Activated CD8-positive, alpha-beta memory T cell treated with anti-CD3 and anti-CD28 coated beads, Interleukin-2, amount 50 U/mL, for 48 hours (primary cell): ENCODE measurements at places on chromosomes 16 and 17.

DNA sequence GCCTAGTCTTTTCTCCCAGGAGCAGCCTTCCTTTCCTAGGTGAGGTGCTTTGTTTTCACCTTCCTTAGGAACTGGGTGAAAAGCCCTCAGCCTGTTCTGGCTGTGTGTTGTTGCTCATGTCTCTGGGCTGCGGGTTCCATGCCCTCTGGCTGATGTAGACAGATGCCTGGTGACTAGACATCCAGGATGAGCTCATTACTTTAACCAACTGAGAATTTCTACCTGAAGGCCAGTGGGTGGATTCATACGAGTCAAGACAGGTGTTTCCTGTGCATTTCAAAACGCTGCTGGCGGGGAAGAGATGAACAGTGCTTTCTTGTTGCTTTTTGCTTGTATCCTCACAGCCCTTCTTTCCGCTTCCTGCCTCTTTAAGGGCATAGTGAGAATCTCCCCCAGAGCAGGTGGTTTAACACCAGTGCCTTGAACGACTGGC is 22.3 kb downstream of the SAP30BP start:
- no peak for DNase-seq

DNA sequence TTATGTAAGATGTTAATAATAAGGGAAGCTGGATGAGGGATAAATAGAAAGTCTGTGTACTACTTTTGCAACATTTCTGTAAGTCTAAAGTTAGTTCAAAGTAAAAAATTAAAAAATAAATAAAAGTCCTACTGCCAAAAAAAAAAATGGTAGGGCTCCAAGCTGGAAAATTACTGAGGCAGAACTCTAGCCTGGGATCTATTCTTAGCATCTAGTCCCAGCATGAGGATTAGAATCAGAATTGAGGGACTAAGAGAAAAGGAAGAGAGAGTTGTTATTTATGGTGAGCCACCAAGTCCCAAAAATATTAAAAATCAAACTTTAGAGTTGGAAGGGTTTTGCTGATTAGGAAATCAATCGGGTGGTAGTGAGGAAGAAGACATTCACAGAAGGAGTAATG is 110.3 kb downstream of the CYB561 start:
- DNase-seq = no peak

- DNase-seq = no peak
Observed at GRCh38 chr17:34312080-34312479, 7.2 kb upstream of the CCL8 start.

GRCh38 chr17:50057521-50057991 is 1.6 kb downstream of the ITGA3 start:
- no peak for DNase-seq

DNA sequence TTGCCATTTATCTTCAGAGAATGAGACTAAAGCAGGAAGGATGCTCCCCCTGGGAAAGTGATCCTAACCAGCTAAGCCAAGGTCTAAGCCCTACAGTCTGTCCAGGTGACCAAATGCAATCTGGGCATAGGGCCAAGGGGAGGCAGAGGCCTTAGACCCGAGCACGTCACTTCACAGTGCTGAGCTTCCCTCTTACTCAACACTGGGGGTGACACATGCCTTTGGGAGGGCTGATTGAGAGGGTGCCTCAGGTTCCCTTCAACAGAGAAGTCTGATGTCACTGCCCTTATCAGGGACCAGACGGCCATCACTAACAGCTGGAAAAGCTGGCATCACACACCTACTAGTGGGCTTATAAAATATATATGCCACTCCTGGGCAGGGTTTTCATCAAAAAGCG is 4.0 kb downstream of the CIAO2B start:
- no peak for DNase-seq

DNA sequence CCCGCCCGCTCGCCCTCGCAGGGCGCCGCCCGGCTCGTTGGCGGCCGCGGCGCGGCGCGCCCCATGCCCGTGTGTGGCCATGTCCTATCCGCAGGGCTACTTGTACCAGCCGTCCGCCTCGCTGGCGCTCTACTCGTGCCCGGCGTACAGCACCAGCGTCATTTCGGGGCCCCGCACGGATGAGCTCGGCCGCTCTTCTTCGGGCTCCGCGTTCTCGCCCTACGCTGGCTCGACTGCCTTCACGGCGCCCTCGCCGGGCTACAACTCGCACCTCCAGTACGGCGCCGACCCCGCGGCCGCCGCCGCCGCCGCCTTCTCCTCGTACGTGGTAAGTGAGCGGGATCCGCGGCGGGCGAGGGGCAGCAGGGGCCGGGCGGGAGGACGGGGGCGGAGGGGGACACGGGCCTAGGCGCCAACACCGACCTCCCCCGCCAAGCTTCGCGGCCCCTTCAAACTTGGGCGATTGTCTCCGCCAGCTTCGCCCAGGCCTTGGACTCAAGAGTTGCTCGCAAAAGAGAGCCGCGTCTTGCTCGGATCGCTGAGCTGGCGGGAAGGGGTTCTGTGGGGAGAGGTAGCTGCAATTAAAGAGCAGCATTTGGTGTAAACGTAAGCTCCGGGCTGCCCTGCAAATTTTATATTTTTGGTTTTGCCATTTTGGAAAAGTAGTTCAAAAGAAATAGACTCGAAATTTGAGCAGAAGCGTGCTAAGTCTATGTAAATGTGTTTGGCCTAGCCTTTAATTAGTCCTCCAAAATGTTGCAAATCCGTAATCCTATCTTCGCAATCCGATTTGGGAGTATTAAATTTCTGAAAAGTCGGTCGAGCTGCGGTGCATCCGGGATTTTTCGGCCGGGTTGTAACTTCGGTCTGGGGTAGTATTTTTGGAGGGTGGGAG is 702 bp downstream of the IRX5 start:
- peak; percentile 61 for DNase-seq

GRCh38 chr16:13999071-13999894 is 71.8 kb upstream of the MRTFB start:
- no peak for DNase-seq

- DNase-seq = no peak
Observed at GRCh38 chr16:54411544-54411943, 125.0 kb upstream of the IRX3 start.

- DNase-seq = no peak
Observed at GRCh38 chr16:25834101-25834500, 142.3 kb downstream of the HS3ST4 start.

DNA sequence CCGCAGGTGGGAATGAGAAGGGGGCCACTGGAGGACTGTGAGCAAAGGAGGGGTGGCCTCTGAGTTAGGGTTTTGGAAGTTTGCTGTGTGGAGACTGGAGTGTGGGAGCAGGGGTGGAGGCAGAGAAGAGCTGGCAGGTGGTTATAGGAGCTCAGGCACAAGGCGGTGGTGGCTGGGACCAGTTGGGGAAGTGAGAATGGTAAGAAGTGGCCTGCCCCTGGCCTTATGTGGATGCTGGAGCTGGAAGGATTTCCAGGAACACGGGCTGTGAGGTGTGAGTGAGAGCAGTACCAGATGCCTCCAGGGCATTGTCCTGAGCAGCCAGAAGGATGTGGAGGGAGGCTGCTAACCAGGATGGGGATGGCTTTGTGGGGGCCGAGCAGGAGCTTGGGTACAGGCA is 277.2 kb downstream of the SNX29 start:
- no peak for DNase-seq

- no peak for DNase-seq
Observed at GRCh38 chr16:88739139-88739976, 33.1 kb downstream of the CTU2 start.

DNA sequence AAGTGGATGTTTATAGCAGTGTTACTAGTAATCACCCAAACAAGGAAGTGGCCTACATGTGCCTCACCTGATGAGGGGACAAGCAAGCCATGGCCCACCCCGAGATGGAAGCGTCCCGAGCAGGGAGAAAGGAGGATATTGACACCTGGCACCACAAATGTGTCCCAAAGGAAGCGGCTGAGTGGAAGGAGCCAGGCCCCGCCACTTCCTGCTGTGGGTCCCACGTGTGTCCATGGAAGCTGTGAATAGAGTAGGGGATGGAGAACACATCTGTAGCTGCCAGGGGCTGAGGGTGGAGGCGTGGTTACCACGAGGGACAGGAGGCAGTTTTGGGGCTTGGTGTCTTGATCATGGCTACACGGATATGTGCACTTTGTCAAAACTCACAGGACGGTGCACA is 49.2 kb downstream of the KCNJ12 start:
- no peak for DNase-seq

GRCh38 chr17:2181206-2181896 is 122.2 kb downstream of the SMG6 start:
- no peak for DNase-seq

- DNase-seq = no peak
Observed at GRCh38 chr16:12601290-12601900, 202.3 kb downstream of the CPPED1 start.

- DNase-seq = no peak
Observed at GRCh38 chr17:77381731-77382130, 241.0 kb downstream of the SEC14L1 start.

DNA sequence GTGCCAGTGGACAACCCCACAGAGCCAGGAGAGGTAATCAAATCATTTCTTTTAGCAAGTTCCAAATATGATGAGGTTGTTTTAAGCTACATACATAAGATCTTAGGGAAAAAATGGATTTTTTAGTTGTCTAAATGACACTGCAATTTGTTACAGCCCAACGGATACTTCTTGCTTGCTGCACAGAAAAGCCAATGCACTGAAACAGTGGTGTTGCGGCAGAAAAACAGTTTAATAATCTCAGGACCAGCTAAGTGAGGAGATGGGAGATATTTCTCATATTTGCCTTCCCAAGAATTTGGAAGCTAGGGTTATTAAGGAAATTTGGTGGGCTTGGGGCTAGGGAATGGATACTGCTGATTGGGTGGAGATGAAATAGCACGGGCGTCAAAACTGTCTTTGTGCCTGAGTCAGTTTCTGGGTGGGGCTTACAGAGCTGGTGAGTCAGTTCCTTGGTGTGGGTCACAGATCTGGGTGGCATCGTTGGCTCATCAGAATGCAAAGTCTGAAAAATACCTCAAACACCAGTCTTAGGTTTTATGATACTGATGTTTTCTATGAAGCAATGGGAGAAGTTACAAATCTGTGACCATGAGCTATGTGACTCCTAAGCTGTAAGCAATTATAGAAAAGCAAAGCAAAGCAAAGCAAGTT is 255.4 kb downstream of the IRX3 start:
- no peak for DNase-seq

GRCh38 chr17:1232331-1232730 is 37.9 kb upstream of the BHLHA9 start:
- DNase-seq = no peak

DNA sequence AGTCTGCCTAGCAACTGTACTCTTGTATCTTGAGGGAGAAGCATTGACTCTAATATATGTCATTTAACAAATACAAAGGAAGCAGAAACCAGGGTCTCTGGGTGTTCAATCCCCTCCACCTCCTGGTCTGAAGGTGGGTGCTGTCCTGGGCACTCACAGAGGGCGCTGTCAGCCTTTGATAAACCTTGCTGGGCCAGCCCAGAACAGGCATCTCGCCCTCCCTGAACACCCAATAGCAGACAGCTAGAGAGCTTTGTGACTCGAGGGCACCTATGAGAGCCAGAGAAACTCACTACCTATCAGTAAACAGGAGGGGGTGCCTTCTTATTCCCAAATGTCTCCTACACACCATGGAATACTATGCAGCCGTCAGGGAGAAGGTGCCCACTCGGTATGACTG is 6.4 kb upstream of the PIPOX start:
- no peak for DNase-seq

- peak; percentile 71 for DNase-seq
Observed at GRCh38 chr16:53502331-53503269, at the start of gene AKTIP. Gene AKTIP (minus strand): TSS chr16:53503209. CDS start chr16:53500259, 2,950 bp downstream.

- no peak for DNase-seq
Observed at GRCh38 chr17:63631062-63631461, 8.8 kb downstream of the MAP3K3 start.

- DNase-seq = no peak
Observed at GRCh38 chr16:2753733-2754020, 1.2 kb downstream of the SRRM2 start.

DNA sequence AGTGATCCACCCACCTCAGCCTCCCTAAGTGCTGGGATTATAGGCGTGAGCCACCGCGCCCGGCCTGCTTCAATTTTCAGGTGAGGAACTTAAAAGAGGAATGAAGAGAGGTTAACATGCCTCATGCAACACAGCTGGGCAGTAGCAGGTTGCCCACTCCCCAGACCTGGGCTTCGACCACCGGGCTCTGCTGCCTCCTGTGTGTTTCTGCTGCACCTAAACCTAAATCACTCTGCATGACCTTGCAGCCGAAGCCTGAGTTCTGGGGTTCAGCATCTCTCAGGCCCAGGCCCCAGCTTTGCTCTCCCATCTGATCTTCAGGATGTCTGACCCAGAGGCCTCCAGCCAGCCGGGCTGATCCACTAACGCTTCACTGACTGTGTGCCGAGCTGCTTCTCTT is 112.6 kb downstream of the OR1D5 start:
- DNase-seq = peak; percentile 36

GRCh38 chr17:4087911-4088693 is 54.7 kb downstream of the ZZEF1 start:
- no peak for DNase-seq

DNA sequence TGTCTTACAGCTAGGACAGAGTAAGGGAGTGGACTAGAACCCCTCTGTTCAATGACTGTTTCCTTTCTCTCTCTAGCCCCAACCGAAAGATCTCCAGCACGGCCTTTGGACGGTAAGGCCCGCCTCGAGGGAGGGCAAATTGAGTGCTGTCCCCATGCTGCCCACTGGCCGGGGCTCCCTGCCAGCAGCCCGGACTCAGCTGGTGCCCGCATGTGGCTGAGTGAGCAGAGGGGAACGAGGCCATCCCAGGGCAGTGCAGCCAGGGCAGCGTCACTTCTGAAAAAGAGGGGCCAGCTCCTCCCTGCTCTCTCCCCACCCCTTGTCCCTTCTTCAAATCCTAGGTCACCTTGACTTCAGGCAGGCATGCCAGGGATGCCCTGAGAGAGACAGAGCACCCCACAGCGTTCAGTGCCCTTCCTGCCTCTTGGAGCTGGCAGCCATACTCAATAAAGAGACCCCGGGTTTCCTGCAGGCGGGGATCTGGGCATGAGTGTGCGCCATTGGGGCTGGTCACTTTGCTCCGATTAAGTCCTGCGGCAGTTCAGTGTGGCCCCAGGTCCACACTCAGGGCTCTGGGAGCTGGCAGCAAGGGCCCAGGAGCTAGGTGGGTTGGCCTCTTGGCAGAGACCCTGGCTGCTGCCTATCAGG is 130.9 kb downstream of the RAB11FIP4 start:
- DNase-seq = no peak

DNA sequence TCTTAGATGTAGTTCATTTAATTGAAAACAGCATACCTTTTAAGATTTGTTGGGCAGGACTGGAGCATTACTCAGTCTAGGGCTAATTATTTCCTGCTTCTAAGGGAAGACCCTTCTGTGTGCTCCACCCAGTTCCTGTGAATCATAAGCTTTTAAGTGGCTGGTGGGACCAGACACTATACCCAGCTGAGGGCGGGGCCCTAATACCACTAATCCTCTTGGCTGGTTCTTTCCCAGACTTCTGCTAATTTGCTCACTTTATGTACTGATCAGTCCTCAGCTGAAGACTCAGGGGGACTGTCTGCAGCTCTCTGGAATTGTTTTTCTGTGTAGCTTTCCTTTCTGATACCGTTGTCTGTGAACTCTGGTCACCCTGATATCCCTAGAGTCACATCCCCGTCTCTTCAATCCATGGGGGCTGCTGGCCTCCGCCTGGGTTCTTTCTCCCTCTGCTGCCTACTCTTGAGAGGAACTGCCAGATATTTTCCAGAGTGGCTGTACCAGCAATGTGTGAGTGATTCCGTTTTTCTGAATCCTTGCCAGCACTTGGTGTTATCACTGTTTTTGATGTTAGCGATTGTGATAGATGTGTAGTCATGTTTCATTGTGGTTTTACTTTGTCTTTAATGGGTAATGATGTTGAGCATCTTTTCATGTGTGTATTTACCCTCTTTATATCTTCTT is 35.1 kb downstream of the MFSD11 start:
- peak; percentile 61 for DNase-seq

GRCh38 chr16:47342055-47342454 is 118.8 kb downstream of the ITFG1 start:
- DNase-seq = no peak

- no peak for DNase-seq
Observed at GRCh38 chr17:58902322-58902721, 146.7 kb downstream of the PPM1E start.
